Naive thymus-derived CD8-positive, alpha-beta T cell (primary cell): ENCODE measurements at places on chromosomes 1 and 21. TPM values are rescaled to one million over a fixed set of nuclear protein-coding genes. Genes with fewer than 3 reads are reported as not detected.
A peak's percentile ranks its signal among the peaks of the same experiment; 100 is the strongest.

GRCh38 chr21:14836950-14837349 lies 227.8 kb downstream of the NRIP1 start:
- DNase-seq = no peak
- H3K27ac ChIP-seq = no peak overlapping the region
- no peak overlapping the region for H3K4me3 ChIP-seq
- H3K4me1 ChIP-seq = no peaks in the 10 kb centered on the region

Gene DHDDS
- 35.5 TPM for total RNA-seq

Gene DEPDC1
- total RNA-seq = not detected

GRCh38 chr1:95226781-95227660 lies 7.0 kb upstream of the RWDD3 start:
- DNase-seq = no peak

GRCh38 chr1:43274125-43274803 lies 4.5 kb downstream of the TMEM125 start:
- peak overlapping the region; percentile 64 for H3K4me3 ChIP-seq
- peaks cover 10% of the 10 kb centered on the region for H3K36me3 ChIP-seq
- peaks cover 26% of the 10 kb centered on the region for H3K27me3 ChIP-seq
- peak overlapping the region; percentile 97 for H3K27ac ChIP-seq

- no peaks in the 10 kb centered on the region for H3K27me3 ChIP-seq
- peak; percentile 66 for DNase-seq
- H3K4me3 ChIP-seq = no peak overlapping the region
- H3K4me1 ChIP-seq = no peaks in the 10 kb centered on the region
Measured at GRCh38 chr1:222095606-222096475, 354.0 kb upstream of the DUSP10 start.

GRCh38 chr1:228980232-228980937 lies 245.1 kb downstream of the RHOU start:
- H3K4me1 ChIP-seq = no peaks in the 10 kb centered on the region
- DNase-seq = no peak
- no peaks in the 10 kb centered on the region for H3K36me3 ChIP-seq
- H3K27me3 ChIP-seq = no peaks in the 10 kb centered on the region
- H3K4me3 ChIP-seq = no peak overlapping the region

DNA sequence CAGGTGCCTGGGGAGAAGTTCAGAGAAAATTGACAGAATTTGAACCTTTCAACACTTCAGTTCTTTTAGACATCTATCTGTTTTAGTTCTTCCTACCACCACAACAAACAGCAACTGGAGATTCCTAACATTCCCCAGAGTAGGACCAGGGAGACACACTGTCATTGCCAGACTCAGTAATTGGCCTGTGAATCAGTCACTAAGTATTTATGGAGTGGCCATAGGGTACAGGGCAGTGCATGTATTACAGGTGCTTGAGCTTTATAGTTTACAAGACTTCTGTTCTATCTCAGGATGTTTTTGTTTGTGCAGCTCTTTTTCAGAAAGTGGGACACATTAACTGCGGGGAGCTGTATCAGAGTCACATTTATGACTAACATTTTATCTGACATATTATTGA lies 1.7 kb downstream of the CDC14A start:
- peak overlapping the region; percentile 90 for H3K27ac ChIP-seq
- H3K36me3 ChIP-seq = peaks cover 36% of the 10 kb centered on the region
- peak overlapping the region; percentile 99 for H3K4me3 ChIP-seq

GRCh38 chr1:154745286-154745731 lies 124.8 kb downstream of the KCNN3 start:
- H3K4me1 ChIP-seq = peaks cover 49% of the 10 kb centered on the region
- no peaks in the 10 kb centered on the region for H3K27me3 ChIP-seq
- peaks cover 5% of the 10 kb centered on the region for H3K36me3 ChIP-seq
- no peak for DNase-seq

DNA sequence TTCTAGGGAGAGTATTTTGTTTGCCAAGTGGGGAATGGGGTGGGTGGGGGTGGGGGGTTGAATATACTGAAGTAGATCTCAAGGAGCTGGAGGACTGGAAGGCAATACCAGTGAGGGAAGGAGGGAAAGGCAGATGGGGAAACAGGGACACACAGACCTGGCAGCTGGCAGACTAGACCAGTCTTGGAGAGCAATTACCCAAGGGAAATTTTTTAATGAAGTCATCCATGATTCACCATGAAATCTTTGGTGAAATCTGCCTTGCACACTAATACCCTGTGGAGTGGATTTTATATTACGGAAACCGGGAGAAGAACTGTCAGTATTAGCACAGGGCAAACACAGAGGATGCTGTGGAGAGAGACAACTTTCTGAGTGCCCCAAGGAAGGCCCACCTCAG lies 29.7 kb upstream of the MARK1 start:
- no peaks in the 10 kb centered on the region for H3K36me3 ChIP-seq
- DNase-seq = no peak
- H3K27me3 ChIP-seq = peaks cover 19% of the 10 kb centered on the region

GRCh38 chr1:183484254-183484653 lies 12.0 kb downstream of the SMG7 start:
- no peak for DNase-seq
- H3K36me3 ChIP-seq = no peaks in the 10 kb centered on the region
- no peak overlapping the region for H3K27ac ChIP-seq
- peaks cover 91% of the 10 kb centered on the region for H3K4me1 ChIP-seq
- no peaks in the 10 kb centered on the region for H3K27me3 ChIP-seq

Gene RUNX1
- total RNA-seq = 67.1 TPM

Gene SLC35D1
- total RNA-seq = 22.8 TPM

GRCh38 chr21:18902660-18903059 lies 499.1 kb upstream of the TMPRSS15 start:
- no peak overlapping the region for H3K27ac ChIP-seq
- H3K27me3 ChIP-seq = no peaks in the 10 kb centered on the region

Gene PAPPA2
- total RNA-seq = 0.05 TPM

Gene ICOSLG
- total RNA-seq = 5.8 TPM

- H3K4me1 ChIP-seq = peaks cover 93% of the 10 kb centered on the region
- H3K27ac ChIP-seq = peak overlapping the region; percentile 73
- no peaks in the 10 kb centered on the region for H3K27me3 ChIP-seq
- peak overlapping the region; percentile 79 for H3K4me3 ChIP-seq
Measured at GRCh38 chr1:42951588-42951987, 7.1 kb downstream of the SLC2A1 start.

Gene KCNJ10
- total RNA-seq = not detected

GRCh38 chr1:234618737-234619049 lies 8.7 kb upstream of the IRF2BP2 start:
- no peak for DNase-seq
- no peak overlapping the region for H3K27ac ChIP-seq
- no peaks in the 10 kb centered on the region for H3K36me3 ChIP-seq
- H3K27me3 ChIP-seq = no peaks in the 10 kb centered on the region
- peaks cover 10% of the 10 kb centered on the region for H3K4me1 ChIP-seq

Gene CLCNKB
- not detected for total RNA-seq

DNA sequence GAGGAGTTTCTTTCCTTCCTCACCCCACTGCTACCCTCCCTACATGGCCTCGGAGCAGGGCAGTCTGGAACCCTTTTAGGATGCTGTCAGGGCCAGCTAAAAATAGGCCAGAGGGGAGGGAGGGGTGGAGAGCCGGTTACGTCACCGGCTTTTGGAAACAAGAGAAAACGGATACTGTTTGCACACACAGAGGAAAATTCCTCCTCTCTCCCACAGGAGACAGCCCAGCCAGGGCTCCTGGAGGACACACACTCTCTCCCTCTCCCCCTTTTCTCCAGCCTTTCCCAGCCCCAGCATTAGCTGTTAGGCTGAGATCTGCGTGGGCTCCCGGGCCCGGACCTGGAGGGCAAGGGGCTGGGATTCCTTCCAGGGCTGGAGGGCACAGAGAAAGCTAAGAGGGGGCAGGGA lies 20.0 kb upstream of the ALDH4A1 start:
- H3K27me3 ChIP-seq = no peaks in the 10 kb centered on the region
- H3K4me1 ChIP-seq = peaks cover 58% of the 10 kb centered on the region
- H3K27ac ChIP-seq = no peak overlapping the region
- no peak for DNase-seq
- H3K4me3 ChIP-seq = no peak overlapping the region

Gene USP1
- total RNA-seq = 39.1 TPM

DNA sequence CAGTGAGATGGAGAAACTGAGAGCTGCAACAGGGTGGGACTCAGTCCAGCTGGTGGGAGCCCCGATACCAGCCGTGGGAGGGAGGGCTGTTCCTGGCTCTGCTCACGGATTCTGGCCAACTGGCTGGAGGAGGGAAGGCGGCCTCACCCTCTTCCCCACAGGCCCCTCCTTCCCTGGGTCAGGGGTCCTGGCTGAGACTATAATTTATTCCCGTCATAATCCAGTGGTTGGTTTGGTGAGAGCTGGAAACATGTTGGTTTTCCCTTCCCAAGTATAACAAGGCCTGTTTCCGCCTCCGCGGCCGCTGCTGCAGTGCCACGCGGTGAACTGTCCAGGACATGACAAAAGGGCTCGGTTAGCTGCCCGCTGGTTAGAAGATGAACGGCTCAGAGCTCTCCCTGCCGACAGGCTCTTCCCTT lies 10.0 kb downstream of the PTPRF start:
- peaks cover 19% of the 10 kb centered on the region for H3K4me1 ChIP-seq
- no peaks in the 10 kb centered on the region for H3K36me3 ChIP-seq
- DNase-seq = no peak
- H3K27ac ChIP-seq = no peak overlapping the region

DNA sequence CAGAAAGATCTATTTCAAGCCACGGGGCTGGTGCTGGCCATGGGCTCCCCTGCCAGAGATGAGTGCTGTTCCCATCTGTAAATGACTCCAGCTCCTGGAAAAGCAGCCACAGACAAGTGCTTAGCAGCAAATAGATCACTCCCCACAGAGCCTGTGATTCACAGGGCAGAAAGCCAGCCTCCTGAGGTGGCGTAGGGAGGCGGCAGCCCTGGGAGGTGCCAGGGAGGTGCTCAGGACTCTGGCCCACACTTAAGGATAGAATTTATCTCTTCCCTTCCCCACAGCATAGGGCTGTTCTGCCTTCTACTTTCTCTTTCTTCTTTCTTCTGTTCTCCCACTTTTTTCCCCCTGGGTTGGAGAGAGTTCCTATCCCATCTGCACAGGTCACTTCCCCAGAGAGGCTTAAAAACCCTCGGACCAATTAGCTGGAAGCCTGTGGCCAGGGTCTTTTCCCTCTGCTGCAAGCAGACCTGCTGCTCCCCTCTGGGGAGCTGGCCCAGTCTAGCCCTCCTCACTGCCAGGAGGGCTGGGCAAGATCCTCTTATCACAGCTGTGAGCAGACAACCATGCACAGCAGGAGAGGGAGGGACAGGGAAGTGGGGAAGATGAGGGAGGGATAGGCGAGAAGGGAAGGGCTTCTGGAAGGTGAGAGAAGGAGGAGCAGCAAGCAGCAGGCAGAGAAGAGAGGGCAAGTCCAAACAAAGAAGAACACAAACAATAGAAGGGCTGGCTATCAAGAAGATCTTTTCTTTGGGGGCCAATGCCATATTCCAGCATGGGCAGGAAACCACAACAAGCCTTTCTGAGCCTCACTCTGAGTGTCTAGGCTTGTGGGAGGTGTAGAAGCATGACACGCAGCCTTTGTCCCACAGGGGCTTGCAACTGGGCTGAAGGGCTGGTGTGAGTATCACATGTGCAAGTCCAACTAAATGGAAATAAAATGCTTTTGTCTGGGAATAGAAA lies 41.0 kb downstream of the KCND3 start:
- DNase-seq = no peak
- no peak overlapping the region for H3K27ac ChIP-seq
- no peaks in the 10 kb centered on the region for H3K36me3 ChIP-seq
- no peak overlapping the region for H3K4me3 ChIP-seq
- H3K27me3 ChIP-seq = peaks cover 7% of the 10 kb centered on the region

- H3K27ac ChIP-seq = no peak overlapping the region
- H3K4me1 ChIP-seq = no peaks in the 10 kb centered on the region
- H3K36me3 ChIP-seq = no peaks in the 10 kb centered on the region
Measured at GRCh38 chr1:61682891-61683290, 42.0 kb downstream of the TM2D1 start.

GRCh38 chr1:43893006-43893405 lies 40.6 kb upstream of the ARTN start:
- no peak for DNase-seq
- no peaks in the 10 kb centered on the region for H3K27me3 ChIP-seq
- H3K36me3 ChIP-seq = peaks cover 41% of the 10 kb centered on the region
- no peak overlapping the region for H3K4me3 ChIP-seq
- no peak overlapping the region for H3K27ac ChIP-seq
- no peaks in the 10 kb centered on the region for H3K4me1 ChIP-seq

DNA sequence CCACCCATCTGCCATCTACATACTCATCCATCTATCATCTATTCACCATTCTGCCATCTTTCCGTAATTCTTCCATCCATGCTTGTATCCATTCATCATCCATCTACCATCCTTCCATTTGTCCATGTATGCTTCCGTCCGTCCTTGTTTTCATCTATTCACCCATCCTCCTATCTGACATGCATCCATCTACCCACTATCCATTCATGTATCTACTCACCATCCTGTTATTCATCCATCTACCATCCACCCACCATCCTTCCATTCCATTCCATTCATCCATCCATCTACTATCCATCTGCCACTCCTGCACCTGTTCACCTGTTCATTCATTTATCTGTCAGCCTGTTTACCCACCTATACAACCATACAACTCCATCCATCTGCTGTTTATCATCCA lies 86.2 kb downstream of the TRIM11 start:
- H3K36me3 ChIP-seq = peaks cover 25% of the 10 kb centered on the region
- H3K4me1 ChIP-seq = no peaks in the 10 kb centered on the region
- H3K27ac ChIP-seq = no peak overlapping the region
- no peak for DNase-seq

Gene TAF5L
- total RNA-seq = 22.4 TPM

DNA sequence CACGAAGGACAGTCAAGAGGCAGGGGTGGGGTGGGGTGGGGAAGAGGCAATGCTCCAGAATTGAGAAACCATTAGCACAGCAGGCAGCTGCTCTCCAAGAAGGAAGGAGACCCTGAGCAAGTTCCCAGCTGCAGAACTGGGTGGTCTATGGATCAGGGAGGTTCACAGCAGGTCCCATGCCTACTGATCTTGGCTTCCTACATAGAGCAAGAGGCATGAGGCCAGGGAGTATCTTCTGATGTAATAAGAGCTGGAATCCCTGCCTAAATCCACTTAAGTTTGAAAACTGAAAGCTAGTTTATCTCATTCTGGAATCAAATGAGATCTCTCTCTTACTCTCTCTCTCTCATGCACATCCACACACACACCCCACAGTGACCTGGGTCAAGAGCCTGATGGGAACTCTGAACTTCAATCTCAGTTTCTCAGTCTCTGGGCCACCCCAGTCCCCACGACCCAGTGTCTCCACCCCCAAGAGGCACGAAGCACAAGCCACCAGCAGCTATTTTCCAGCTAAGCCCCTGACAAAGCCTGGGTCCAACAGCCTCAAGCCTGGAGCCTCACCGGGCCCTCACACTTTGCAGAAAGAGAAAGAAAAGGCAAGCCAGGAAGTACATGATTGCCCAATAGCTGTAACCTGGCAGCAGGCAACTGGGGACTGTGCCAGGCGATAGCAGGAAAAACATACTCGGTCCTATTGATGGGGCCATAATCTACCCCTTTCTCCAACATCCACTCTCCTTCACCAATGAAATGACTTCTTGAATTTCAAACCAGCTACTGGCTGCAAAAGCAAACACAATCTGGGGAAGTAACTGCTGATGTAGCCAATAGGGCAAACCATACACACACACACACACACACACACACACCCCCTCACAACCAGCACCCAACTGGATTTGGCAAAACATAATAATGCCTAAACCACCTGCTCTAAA lies 2.2 kb downstream of the NUAK2 start:
- DNase-seq = peak; percentile 55
- H3K4me1 ChIP-seq = peaks cover 81% of the 10 kb centered on the region
- H3K27me3 ChIP-seq = no peaks in the 10 kb centered on the region
- H3K27ac ChIP-seq = peak overlapping the region; percentile 90

Gene PTGFR
- total RNA-seq = not detected

GRCh38 chr1:108598340-108598739 lies 38.4 kb downstream of the EEIG2 start:
- H3K36me3 ChIP-seq = no peaks in the 10 kb centered on the region
- peaks cover 1% of the 10 kb centered on the region for H3K4me1 ChIP-seq
- DNase-seq = no peak
- no peaks in the 10 kb centered on the region for H3K27me3 ChIP-seq
- no peak overlapping the region for H3K4me3 ChIP-seq
- no peak overlapping the region for H3K27ac ChIP-seq
